ENCODE measurements at places on chromosomes 1 and 21.

- no peak for DNase-seq
Measured at GRCh38 chr1:174911606-174912005, 88.1 kb upstream of the CACYBP start.

DNA sequence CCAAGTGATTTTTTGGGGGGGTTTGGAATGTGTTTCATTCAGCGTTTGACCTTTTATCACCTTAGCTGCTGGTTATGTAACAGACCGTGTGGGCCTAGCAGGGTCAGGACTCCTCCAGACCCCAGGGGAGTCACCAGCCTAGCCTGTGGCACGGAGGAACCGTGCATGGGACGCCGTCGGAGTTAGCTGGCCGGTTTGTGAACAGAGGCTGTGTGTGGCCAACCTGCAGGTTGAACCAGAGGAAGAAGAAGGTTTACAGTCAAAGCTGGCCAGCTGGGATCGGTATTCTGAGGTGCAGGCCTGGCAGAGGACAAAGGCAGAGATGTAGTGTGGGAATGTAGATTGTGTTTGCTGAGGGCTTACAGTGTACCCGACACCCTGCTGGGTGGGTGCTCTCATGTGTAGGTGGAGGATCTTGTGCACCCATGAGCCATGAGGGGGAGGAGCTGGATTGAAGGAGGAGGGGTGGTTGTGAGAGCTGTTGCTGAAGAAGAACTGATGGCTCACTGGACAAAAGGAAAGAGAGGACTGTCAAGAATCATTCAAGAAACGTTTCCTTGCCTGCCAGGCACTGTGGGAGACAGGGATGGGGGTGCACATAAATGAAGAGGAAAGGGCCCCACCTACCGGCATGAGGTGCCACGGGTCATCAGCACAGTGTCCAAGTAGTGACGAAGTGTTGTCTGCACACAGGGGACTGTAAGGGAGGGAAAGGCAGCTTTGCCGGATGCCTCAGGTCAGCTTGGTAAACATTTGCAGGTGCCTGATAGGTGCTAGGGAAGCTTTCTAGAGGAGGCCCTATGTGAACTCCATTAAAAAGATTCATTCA lies 40.0 kb upstream of the PWP2 start:
- DNase-seq: no peak

DNA sequence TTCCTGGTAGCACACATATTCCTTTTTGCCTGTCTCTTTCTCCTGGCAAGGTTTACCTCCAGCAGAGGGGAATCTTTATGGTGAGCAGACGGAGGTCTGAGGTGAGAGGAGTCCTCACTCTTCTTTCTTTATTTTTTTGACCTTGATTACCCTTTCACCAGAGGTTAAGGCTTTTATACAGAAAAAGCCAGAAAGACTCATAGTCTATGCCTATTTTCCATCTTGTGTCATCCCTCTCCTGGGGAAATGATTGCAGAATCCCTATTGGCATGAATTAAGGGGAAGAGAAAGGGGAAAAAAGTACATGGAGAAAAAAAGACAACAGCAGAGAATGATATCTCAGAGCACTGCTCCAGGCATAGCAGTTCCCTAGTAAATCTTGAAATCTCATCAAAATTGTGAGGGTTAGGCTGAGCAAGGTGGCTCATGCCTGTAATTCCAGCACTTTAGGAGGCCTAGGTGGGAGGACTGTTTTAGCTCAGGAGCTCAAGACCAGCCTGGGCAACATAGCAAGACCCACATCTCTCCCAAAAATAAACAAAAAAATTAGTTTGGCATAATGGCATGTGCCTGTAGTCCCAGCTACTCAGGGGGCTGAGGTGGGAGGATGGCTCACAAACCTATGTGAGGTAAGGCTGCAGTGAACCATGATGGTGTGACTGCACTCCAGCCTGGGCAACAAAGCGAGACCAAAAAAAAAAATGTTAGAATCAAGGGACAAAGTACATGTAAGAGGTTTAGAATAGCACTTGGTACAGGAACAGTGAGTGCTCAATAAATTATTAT lies 1.2 kb upstream of the XPR1 start:
- DNase-seq: no peak

- DNase-seq: no peak
Measured at GRCh38 chr1:179175011-179175841, 54.3 kb downstream of the ABL2 start.

DNA sequence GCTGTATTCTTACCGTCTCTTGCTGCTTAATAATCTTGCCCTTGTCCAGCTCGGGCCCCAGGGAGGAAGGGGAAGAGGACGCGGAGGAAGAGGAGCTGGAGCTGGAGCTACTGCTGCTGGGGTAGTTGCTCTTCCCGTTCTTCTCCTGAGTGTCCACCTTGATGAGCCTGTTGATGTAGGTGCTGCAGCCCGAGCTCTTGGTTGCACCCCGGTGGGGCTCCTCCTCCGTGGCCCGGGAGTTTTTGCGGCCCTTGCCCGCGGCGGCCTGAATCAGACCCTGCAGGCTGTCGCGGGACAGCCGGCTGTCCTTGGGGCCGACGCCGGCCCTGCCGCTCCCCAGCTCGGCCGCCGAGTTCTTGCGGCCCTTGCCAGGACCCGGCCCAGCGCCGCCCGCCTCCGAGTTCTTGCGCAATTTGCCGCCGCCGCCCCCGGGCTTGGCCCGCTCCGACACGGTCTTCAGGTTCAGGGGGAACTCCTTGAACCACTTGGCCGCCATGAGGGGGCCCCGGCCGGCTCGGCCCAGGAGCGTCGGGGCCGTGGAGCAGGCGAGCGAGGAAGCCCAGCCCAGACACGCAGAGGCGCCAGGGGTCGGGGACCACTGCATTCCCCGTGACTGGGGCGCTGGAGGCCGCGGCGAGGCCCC lies 475 bp upstream of the TDRD10 start:
- DNase-seq: no peak

GRCh38 chr1:53025034-53025768 lies 36.8 kb upstream of the PODN start:
- no peak for DNase-seq

GRCh38 chr1:50967416-50968157 lies 2.5 kb upstream of the CDKN2C start:
- DNase-seq: no peak

- DNase-seq: no peak
Measured at GRCh38 chr1:230112131-230112701, 45.2 kb downstream of the GALNT2 start.

Measured in activated naive CD4-positive, alpha-beta T cell treated with anti-CD3 and anti-CD28 coated beads, Interleukin-2, amount 10 ng/mL, durations not matched to agents 7 days and 5 days (primary cell).